Cortex of kidney (tissue), 1 donor: ENCODE measurements at places on chromosomes 7 and 10.

DNA sequence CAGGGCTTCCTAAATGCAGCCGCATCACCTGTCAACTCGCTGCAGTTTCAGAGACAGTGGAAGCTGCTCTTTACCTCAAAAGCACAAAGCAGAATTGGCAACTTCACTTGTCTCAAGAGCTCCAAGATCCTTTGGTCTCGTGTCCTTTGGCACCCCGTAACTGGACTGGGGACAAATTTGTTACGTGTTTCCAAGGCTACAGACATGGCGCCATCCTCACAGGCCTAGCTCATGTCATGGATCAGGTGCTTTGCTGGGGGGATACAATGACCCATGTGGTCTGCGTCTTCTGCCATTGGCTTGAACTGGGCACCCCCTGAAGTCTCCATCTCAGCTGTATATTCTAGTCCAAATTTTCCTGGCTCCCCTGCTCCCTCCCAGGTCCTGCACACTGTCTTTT is 48.6 kb downstream of the CHST3 start:
- DNase-seq, result no peak

GRCh38 chr10:61628875-61629513 is 33.7 kb upstream of the CABCOCO1 start:
- DNase-seq, result no peak

DNA sequence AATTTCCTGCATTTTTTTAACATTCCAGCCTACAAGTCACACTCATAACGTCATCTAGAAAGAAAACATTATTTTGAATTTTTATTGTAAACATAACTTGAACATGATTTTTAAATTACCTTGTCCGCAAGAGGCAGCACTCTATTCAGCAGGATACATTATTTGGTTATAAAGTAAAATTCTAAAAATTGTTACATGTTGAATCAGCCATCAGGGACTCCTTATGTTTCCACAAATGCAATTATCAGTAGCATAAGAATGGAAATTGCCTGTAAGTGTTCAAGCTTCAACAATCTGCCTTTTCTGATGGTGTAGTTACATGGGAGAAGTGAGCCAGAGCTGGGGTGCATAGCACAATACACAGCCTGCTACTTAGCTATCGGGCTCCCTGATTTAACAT is 97.5 kb downstream of the ZNF365 start:
- DNase-seq, result no peak

DNA sequence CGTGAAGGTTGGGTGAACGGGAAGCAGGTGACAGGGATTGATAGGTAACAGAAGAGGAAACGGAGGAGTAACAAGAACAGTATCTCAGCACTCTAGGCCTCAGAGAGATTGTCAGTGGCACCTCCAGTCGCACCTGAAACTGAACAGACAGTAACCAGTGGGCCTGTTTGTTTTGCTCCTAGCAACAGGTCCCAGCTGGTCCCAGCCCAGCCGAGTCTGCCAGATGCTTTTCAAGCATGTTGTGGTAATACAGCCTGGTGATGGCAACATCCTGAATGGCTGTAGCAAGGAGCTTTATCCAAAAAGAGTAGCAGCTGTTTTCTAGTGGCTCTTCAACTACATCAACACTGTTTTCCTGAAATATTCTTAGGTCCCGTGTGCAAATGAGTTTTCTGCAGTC is 4.7 kb downstream of the CACNB2 start:
- DNase-seq, result no peak

- no peak for DNase-seq
These were observed 11.0 kb downstream of the HECW1 start for GRCh38 chr7:43123457-43123856.

DNA sequence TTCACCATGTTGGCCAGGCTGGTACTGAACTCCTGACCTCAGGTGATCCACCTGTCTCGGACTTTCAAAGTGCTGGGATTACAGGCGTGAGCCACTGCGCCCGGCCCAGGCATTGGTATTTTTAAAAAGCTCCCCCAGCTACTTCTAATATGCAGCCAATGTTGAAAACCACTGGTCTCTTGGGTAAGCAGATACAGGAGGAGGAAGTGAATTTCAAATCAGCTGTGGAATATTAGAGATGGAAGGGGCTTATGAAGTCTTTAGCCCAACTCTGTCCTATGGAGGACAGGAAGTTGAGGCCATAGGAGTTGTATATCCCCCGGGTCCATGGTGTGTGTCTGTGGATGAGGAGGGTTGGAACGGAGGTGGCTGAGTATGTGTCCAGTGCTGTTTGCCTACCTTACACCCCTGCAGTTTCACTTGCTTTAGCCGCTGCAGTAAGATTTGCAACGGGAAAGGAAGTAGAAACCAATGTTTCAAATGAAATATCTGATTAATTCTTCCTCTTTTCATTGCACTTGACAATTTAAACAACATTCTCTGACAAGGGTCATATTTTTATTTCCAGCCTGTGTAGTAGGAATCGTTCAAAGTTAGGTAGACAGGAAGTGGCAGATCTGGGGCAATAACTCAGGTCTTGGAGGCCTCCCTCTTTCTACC is 3.4 kb downstream of the PDE6C start:
- no peak for DNase-seq

- DNase-seq, result no peak
These were observed 937.1 kb downstream of the REEP3 start for GRCh38 chr10:64458306-64458705.

- no peak for DNase-seq
These were observed 44.9 kb downstream of the MYPN start for GRCh38 chr10:68154211-68154497.

GRCh38 chr7:98090116-98090515 is 16.5 kb upstream of the LMTK2 start:
- DNase-seq, result no peak

DNA sequence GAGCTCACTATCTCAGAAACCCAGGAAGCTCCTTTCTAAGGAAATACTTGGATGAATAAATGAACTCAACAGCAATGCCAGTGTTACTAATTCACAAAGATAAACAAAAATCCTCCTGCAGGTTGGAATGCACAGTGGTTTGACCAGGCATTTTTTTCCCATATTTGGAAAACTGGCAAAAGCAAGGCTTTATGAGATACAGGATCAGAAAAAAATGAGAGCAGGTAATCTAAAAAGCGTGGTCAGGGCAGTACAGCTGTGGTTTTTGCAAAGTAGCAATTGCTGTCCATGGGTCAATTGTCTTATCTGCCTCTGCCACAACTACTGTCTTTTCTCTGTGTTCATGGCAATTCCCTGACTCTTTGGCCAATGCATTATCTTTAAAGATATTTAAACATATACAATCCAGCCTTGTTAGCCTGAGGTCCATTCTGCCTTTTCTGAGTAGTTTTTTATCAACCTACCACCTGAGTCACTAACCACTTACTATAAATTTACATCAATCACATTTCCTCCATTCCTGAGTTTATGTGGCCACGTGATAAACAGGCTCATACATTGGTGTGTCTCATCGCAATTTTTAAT is 564.5 kb upstream of the IGFBP3 start:
- no peak for DNase-seq

DNA sequence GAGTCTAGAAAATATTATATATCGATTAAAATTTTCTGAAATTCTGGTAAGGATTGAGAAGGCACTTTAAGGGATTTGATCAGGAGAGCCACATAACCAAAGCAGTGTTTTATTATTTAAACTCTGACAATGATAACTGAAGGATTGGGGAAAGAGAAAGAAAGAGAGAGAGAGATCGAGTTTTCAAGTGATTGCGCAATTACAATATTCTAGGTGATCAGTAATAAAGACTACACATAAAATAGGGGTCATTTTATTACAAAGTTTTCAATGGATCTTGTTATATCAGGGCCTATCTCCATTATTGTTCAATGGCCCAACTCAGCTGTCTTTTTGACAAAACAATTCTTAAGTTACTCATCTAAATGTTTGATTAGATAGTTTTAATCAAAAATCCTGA is 541.5 kb upstream of the ZWINT start:
- no peak for DNase-seq

GRCh38 chr10:97466755-97467154 is 20.8 kb downstream of the ZDHHC16 start:
- no peak for DNase-seq

GRCh38 chr7:74059681-74060588 is 23.7 kb upstream of the LIMK1 start:
- no peak for DNase-seq

GRCh38 chr7:8418629-8419245 is 14.7 kb upstream of the NXPH1 start:
- no peak for DNase-seq

DNA sequence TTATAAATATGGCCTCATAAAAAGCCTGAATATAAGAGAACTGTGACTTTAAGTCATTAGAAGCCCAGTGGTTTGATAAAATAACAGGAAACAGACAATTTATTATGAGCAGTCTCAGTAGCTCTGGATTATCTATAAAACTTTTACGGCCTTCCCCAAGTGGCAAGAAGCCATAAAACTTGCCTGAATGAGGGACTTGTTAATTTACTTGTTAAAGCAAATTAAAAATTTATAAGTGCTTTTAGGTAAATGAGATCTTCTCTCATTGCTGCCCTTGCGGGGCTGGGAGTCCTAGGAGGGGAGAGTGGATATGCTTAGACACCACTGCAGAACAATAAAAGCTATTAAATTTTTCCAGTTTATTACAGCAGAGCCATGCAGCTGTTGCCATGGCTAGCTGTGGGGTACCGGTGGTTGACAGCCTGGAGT is 499.9 kb downstream of the AUTS2 start:
- no peak for DNase-seq

DNA sequence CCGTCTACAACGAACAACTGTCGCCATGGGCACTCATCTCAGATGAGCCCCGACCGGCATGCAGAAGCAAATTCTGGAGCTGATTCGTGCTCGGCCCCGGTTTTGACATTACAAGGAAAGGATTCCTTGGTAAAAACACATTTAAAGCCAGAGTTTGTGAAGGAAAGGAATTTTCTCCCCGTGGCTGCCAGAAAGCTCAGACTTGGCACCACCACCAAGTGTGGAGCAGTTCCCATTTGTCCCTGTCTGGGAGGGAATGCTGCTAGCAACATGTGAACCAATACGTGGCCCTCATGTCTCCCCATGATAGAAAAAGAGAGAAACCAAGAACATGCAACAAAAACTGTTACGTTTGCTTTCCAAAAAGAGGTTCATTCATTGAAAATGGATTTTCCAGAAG is 55.2 kb upstream of the DDC start:
- DNase-seq, result no peak

- no peak for DNase-seq
These were observed 159.2 kb downstream of the AGMO start for GRCh38 chr7:15402436-15403136.
